ENCODE measurements at places on chromosomes 12 and 14.

GRCh38 chr14:75147423-75148071, 20.7 kb upstream of the NEK9 start:
- DNase-seq: no peak

DNA sequence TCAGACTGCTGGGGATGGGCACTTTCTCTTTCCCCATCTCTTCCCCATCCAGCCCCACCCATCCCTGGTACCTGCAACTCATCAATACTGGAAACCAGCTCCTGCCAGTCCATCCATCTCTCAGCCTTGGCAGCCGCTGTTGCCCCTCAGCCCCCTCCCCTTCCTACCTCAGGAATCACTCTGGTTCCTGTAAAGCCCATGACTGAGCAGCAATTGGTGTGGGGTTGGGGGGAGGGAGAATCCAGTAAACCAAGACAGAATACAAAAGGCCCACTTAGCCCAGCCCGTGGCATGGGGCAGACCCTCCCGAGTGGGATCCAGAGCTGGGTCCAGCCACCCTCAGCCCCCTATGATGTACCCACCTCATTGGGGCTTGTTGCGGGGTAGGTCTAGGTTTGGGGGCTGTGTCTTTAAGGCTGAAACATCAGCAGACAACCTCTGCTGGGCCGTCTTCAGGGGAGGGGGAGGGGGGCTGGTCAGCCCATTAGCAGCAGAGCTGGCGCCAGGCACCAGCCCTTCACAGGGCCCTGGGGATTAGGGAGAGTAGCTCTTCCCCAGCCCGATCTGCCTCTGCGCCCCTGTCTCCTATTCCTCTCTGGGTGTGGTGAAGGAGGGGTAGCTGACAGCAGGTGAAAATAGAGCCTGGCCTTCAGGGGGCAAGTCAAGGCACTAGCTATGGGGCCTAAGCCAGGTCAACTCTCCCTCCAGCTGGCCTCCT, 702 bp upstream of the PRPH start:
- DNase-seq: no peak

DNA sequence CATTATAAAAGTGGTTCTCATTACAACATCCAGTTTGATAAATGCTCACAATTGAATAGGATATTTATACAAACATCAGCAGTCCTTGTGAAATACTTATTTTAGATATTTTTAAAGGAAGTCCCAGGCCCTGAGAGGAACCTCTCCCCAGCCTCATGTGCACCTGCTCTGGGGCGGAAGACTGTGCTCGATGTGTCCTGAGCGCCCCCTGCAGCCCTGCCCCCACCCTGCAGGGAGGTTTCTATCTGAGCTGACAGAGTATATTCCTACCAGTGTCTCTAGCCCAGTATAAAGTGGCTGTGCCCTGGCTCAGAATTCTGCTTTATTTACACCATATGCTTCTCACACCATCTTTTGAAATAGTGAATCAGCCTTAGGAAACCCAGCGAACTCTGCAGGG, 1349.1 kb downstream of the TMEM121 start:
- peak; percentile 80 for DNase-seq

DNA sequence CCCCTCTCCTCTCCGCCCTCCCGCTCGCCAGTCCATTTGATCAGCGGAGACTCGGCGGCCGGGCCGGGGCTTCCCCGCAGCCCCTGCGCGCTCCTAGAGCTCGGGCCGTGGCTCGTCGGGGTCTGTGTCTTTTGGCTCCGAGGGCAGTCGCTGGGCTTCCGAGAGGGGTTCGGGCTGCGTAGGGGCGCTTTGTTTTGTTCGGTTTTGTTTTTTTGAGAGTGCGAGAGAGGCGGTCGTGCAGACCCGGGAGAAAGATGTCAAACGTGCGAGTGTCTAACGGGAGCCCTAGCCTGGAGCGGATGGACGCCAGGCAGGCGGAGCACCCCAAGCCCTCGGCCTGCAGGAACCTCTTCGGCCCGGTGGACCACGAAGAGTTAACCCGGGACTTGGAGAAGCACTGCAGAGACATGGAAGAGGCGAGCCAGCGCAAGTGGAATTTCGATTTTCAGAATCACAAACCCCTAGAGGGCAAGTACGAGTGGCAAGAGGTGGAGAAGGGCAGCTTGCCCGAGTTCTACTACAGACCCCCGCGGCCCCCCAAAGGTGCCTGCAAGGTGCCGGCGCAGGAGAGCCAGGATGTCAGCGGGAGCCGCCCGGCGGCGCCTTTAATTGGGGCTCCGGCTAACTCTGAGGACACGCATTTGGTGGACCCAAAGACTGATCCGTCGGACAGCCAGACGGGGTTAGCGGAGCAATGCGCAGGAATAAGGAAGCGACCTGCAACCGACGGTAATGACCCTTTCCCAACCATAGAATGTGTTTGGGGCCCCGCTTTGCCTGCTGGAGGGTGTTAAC, 615 bp downstream of the CDKN1B start:
- no peak for DNase-seq

GRCh38 chr12:10554756-10555481, 49.2 kb downstream of the EIF2S3B start:
- peak; percentile 83 for DNase-seq

- DNase-seq: no peak
Measured at GRCh38 chr12:11238275-11238674, 31.2 kb downstream of the PRB3 start.

DNA sequence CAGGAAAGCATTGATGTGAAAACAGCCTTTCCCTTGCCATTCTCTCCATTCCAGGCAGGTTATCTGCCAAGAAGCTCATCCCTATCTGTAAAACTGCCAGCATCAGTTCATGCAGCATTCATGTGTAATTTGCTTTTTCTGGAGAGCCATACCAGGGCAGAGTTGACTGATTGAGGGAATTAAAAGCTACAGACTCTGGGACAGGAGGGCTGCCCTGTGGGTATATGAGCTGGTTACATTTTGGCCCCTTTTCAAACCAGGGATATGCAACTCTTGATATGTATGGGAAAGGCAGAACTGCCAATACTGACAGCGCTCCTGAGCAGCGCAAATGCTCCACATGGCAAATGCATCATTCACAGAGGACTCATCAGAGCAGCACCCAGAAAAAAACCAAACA, 53.7 kb downstream of the SYT1 start:
- no peak for DNase-seq

GRCh38 chr14:61704554-61704953, 9.2 kb downstream of the HIF1A start:
- DNase-seq: no peak

- DNase-seq: no peak
Measured at GRCh38 chr14:80658155-80658554, 283.4 kb downstream of the CEP128 start.

DNA sequence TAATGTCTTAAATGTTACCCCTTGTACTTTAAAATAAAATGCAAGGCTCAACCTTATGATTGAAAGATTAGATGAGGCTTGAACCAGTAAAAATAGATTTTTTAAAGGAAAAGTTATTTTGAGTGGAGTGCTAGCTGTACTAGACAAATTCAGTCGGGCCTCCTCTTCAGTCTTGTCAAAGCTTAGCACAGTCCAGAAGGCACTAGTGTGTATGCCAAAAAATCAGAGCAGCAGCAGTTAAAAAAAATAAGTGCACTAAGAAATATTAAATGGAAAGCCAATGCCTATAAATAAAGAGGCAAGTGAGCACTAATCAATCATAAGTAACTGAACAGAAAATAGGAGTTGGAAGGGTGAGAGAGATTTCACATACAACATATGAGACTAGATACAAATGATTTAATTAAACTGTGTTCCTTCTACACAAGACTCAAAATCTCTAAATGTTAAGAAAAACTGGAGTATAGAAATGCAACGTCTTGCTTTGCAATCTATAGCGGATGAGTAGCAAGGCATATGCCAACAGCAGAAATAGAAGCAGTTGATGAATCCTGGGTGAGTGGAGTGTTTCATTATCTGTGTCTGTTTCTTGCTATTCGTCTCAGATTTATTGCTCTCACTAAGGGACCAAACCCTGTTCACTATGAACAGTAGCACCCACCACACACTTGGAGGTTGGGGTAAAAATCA, 172.1 kb downstream of the ETNK1 start:
- no peak for DNase-seq

GRCh38 chr12:58029260-58029659, 87.9 kb downstream of the ATP23 start:
- no peak for DNase-seq

DNA sequence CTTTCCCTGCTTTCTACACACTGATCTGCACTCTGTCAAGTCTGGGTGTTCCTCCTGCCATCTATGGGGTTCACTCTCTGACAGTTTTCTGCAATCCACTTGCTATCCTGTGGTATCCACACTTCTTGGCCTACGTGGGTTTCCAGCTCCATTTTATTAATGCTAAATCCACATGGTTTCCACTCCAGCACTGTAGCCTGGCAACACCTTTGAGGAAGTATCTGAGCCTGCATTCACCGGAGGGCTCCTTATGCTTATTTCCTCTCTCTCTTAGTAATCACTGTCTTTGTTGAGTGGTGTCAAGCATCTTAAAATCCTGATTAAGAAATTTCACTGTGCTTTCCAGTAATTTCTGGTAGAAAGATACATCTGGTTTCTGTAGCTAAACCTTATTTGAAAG, 703.7 kb downstream of the TMEM121 start:
- no peak for DNase-seq

DNA sequence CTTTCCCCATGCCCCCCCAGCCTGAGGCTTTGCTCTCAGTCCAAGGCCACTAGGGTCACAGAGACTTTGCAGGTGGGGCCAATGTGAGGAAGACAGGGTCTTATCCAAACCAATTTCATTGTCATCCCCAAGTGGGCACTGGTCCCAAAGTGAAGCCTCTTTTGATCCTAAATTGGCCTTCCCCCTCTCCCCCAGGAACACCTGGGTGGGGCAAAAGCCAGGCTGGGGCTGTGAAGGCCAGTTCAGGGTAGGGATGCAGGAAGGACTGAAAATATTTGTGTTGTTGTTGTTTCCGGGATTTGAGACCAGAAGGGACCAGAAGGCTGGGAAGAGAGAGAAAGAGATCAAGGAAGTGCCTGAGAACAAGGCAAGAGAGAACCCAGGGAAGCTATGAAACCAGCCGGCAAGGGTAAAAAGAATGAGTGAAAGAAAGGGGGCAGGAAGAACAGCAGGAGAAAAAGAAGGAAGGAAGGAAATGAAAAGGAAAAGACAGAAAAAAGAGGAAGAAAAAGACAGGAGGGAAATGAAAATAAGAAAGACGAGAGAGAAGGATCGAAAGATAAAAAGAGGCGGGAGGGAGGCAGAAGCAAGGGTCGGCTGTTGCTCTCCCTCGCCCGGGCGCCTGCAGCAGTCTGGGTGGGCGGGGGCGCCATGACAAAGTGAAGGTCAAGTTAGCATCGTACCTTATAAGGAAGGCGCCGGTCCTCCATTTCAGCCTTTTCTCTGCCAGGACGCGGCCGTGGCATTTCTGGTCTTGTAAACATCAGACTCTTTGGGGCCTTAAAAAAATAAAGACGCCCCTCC, 7.4 kb upstream of the HOXC11 start:
- DNase-seq: no peak

DNA sequence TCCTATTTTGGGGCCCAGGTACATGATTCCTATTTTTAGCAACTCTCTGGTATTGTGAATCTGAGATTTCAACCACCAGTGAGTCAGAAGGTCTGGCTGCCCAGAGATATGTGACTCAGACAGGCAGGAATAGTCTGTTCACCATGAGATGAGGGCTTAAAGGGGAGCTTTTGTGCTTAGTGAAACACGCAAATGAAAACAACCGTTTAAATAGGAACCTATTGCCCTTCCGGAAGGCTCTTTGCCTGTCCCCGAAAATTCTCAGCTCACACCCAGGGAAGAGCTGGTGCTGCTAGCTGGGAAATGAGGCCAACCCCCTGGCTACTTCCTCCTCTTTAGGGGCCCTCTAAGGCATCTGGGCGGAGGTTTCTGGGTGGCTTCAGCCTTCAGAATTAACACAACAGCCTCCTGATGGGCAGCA, 283.6 kb downstream of the CACNA1C start:
- no peak for DNase-seq

DNA sequence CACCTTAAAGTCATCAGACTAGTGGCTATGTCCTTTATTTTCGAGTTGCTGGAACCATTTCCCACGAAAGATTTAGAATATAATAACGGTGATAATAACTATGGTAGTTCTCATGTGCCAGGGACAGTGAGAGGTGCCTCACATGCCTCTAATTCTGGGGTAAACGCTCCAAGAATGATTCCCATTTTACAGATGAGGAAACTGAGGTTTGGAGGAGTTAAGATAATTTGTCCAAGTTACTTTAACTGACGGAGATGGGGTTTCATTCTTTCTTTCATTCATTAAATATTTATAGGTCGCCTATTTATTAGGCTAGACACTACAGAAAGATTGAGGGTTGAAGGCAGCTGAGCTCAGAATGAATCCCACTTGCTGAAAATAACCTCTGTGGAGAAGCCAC, 30.7 kb upstream of the FOS start:
- DNase-seq: no peak

GRCh38 chr14:75806352-75806832, 145.3 kb downstream of the TTLL5 start:
- DNase-seq: no peak

DNA sequence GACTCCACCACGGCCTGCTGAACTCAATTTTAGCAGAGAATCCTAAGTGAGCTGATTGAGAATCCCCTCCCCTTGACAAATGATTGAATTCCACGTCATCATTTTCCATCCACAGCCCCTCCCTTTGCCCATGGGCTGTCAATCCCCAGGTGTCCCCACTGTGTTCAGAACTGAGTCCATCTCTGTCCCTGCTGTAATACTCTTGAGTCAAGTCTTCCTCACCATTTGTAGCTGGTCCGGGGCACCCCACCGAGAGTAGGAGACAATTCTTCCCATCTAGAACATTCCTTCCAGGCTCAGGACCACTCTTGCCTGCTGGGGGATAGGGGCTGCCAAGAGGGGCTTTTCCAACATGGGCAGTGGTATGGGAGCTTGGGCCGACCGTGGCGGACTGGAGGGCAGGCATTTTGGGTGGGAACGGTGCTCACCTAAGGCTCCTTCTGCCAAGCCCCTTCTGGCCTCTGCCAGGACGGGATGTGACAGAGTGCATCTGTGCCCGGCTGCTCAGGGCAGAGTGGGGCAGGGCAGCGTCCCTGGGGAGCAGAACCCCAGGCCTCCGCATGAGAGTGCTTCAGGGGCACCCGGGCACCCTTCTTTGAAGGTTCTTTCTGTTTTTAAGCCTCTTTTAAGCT, 218.1 kb upstream of the RTL1 start:
- no peak for DNase-seq
